ENCODE measurements at places on chromosomes 5 and 9.

- DNase-seq: no peak
These were observed 141.0 kb downstream of the DCP2 start for GRCh38 chr5:113117543-113118115.

- DNase-seq: no peak
These were observed 212.4 kb downstream of the MAPKAP1 start for GRCh38 chr9:125494653-125494915.

GRCh38 chr9:136725612-136726011, 13.2 kb downstream of the DIPK1B start:
- DNase-seq: no peak

DNA sequence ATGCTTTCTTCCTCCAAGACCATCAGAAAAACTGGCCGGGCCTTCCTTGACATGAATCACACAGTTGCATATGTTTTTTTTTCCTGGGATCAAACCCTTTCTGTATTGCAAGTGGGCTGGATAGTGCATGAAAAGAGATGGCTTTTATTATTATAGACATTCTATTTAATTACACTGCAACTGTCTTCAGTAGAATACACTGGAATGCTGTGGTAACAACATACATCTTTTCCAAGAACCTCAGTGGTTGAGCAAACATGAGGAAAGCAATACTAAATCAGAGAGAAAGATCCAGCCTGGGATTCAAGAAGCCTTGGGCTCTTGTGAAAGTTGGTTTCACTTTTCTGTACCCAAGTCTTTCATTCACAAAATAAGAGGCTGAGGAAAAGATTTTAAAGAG, 193.0 kb downstream of the DMAC1 start:
- DNase-seq: no peak

DNA sequence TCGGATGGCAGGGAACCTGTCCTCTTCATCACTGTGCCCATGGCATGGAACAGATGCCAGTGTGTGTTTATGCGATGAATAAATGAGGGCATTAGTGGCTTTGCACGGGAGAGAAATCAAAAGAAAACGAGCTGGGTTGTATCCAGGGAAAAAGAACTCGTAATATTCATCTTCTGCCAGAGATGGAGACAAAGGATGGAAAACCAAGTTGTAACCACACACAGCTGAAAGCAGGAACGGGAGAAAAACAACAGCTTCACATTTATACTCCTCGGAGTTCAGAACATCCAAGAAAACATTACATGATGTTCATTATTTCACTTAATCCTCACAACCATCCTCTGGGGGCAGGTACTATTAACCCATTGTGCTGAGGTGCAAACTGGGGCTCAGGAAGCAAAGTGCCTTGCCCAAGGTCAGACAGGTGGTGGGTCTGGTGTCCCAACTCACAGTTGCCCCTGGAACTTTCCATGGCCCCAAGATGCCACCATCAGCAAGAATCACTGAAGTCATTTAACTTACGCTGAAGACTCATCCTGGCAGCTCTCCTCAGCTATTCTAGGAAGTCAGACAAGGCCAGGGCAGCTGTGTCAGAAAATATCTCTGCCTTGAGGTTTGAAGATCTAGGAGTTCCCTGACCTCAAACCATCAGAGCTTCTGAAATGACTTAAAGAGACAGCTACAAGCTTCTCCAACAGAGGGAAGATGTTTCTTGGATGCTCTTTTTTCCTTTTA, 250.4 kb downstream of the NSG2 start:
- DNase-seq: no peak

- no peak for DNase-seq
These were observed 82.3 kb upstream of the SIMC1 start for GRCh38 chr5:176155922-176156359.

GRCh38 chr5:64292611-64293215, 127.1 kb downstream of the RNF180 start:
- DNase-seq: no peak

DNA sequence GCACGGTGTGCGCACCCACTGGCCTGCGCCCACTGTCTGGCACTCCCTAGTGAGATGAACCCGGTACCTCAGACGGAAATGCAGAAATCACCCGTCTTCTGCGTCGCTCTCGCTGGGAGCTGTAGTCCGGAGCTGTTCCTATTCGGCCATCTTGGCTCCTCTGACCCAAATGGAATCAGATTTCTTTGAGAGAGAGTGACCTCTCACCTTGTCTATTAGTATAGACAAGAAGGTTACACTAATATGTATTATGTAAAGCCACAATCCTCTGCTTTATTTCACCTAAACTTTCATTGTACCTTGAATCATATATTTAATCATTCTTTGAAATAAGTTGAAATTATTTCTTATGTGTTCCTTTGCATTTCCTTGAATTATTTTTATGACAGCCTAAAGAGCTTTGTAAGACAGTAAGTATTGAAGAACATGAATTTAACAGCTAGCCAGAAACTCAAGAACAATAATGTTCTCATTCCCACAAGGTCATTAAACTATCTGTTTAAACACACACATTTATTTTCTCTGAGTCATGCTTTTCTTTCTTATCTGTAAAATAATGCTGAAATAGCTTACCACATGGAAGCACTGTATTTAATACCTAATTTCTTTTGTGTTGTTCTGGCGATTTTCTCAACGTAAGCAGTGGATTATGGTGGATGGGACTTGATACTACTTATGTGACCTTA, 91.8 kb upstream of the DMRTA1 start:
- no peak for DNase-seq

- DNase-seq: no peak
These were observed 349.3 kb downstream of the RAB3C start for GRCh38 chr5:58932057-58932612.

- no peak for DNase-seq
These were observed 60.8 kb upstream of the PTGER4 start for GRCh38 chr5:40618926-40619325.

DNA sequence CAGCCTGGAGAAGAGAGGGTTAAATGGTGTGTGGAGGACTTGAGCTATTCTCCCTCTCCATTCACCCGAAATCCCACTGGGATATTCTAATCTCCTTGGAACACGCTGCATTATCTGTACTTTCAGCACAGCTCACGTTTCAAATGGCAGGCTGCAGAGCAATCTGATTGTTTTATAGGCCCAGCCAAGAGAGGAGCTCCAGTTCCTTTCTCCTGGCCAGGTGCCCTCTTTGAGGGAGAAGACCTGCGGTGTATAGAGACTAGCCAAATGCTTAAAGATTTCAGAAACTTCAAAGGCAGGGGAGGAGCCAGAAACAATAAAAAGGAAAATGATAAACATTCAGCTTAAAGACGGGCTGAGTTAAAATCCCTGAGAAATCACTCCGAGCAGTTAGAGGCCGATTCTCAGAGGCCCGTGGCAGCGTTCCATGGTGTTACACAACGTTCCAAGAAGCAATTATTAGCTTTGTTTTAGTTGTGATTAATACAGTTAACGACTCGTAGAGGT, 564.0 kb upstream of the KLF4 start:
- DNase-seq: peak; percentile 45

- no peak for DNase-seq
These were observed 43.4 kb downstream of the ALDH1A1 start for GRCh38 chr9:72909428-72909827.

DNA sequence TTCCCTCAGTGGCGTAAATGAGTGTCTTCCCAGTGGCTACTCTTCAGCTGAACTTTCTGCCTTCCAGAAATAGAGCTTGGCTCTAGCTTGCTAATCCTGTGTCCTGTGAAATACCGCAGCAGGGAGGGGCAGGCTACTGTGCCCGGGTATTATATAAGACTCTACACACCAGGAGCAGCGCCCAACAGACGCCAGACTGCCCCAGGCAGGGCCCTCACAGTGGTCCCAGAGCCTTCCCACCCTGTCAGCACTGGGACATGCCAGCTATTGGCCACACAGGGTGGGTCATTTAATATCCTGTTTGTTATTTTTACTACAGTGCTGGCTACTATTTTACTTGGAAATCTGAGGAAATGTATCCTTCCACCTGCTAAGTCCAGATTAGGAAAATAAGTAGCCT, 121.0 kb downstream of the FEM1C start:
- peak; percentile 96 for DNase-seq

GRCh38 chr9:119533504-119533903, 164.3 kb upstream of the BRINP1 start:
- DNase-seq: no peak

DNA sequence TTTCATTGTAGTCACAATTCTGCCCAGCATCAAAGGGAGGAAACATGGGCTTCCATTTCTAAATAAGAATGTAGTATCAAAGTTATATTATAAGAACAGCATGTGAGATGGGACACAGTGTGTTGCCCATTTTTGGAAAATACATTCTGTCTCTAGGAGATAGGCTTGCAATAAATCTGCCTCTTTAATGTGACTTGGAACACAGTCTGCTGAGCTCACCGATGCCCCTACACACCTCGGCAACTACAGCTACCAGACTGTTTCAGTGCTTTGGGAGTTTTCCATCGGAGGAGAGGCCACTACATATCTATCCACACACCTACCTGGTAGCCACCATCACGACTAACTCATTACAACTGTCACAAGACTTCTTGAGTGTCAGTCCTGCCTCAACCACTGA, 18.9 kb upstream of the FCHO2 start:
- no peak for DNase-seq

- DNase-seq: no peak
These were observed 19.3 kb downstream of the NREP start for GRCh38 chr5:111737716-111738115.

- DNase-seq: no peak
These were observed 50.2 kb downstream of the MED10 start for GRCh38 chr5:6328173-6328572.

DNA sequence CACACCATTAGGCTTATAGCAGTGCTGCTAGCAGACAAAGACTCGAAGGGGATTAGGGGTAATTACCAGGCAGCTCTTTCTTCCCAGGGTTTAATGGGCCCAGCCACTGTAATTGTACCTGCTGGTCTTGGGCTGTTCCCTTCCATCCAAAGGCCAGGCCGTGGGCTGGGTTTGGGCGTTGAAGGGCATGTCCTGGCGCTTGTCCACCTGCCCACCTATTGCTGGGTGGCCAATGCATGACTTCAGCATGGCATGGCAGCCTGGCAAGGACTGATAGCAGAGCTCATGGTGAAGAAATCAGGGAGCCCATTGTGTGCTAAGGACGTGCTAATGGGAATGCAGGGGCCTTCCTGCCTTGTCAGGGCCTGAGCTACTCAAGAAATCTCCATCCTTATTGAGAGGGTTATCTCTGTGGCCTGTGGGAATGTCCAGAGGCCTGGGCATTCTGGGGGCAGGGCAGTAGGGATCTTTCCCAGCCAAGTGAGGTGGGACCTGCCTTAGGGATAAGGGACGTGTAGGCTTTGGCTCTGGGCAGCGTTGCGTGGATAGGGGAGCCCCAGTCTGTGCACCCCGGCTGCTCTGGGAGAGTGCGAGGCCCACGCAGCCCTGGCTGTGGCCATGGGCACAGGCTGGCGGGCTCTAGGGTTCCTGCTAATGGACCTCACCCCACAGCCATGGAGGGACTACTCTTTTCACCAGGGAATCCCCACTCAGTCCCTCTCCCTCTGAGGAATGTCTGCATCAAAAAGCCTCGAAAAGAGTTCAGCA, 116.1 kb upstream of the PITX1 start:
- DNase-seq: no peak

DNA sequence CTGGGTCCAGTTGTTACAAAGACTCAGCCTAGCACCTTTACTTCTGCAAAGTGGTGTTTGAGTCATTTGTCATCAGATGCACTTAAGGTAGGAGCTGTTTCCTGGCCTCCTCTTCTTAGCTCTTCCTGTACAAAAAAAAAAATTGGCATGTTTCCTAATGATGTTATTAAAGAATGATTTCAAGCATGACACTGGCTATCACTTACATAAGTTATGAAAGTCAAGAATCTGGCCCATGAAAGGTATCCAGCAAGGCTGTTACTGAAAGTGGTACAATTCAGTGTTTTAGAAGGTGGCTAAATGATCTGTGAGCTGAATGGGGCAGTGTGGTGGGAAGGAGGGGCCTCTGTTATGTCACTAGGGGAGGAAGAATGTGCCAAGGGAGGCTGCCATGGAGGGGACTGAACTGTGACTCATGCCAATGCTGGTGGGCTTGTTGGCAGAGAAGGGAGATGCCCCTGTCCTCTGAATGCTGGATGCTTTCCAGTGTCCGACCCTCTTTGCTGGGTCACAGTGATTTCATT, 175.1 kb upstream of the MAP1B start:
- peak; percentile 25 for DNase-seq

DNA sequence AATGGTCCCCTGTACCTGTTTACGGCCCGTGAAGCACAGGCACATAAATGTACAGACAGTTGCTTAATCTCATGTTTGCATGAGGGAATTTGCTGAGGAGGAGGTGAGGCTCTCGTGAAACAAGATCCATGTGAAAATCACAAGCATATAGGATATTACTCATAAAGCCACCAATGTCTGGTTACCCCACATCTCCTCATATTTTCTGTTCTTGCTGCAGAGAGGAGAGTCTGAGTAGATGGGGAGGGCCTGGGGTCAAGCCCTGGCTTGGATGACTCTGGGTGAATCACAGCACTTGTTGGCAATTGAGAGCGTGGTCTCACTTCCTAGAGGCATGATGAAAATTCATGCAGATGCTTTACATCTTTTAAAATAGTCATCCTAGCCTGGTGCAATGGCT, 975 bp downstream of the AGXT2 start:
- DNase-seq: no peak

- no peak for DNase-seq
These were observed 26.2 kb downstream of the MACROH2A1 start for GRCh38 chr5:135372654-135373381.

DNA sequence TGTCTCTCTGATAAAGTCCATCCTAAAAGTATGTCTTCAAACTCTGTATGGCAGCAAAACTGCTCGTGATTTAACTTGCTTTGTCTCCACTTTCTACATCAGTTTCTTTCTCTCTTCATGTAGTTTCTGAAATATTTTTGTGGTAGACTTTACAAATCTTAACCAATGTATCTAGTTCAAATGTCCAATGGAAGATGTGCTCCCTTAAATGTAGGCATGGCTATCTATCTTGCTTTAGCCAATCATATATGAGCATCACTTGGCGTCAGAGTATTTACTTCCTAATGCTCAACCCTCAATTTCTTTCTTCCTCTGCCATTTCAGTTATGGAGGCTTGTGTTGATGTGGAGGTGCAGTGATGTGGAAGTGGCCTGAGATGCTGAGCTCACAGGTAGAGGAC, 206.1 kb upstream of the ZNF608 start:
- DNase-seq: no peak

GRCh38 chr5:3393122-3393919, 202.3 kb upstream of the IRX1 start:
- DNase-seq: no peak
